ENCODE measurements at places on chromosomes 6 and 20.

- DNase-seq, result peak; percentile 69
These were observed 113.2 kb downstream of the VIP start for GRCh38 chr6:152863618-152864326.

DNA sequence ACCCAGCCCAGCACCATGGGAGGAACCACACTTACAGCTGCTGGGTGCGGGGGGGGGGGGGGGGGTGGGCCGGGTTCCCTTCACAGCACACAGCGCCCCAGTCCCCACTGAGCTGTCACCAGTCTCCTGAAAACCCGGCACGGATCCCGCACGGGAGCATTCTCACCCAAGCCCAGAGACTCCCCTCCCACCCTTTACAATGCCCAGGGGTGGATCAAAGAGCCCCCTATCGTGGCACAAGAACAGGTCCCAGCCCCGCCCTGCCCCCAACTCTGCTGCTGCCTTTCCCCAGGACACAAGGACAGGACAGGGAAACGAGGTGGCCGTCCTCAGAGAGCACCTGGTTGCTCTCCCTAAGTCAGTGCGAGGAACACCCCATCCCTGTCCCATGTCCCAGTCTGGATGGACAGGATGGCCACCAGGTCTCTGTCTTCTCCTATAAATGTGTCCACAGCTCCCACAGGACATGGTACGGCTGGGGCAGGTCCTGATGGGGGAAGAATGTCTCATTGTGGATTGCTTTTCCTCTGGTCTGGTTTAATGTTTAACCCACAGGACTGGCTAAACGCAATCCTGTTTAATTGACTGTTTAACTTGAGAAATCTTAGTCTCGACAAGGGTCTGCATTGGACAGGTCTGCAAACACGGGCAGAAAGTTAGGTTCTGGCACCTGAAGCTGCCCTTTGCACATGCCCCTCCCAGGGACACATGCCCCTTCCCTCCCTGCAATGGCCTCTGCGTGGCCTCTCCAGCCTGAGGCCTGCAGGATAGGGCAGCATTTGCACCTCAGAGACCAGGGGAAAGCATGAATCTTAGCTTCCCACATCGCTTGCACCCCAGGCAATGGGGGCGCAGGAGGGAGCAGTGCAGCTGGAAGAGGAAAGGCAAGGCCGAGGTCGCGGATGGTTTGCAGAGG is 45.3 kb downstream of the DACT2 start:
- DNase-seq, result no peak

GRCh38 chr6:155378276-155378675 is 64.0 kb upstream of the TFB1M start:
- DNase-seq, result no peak

DNA sequence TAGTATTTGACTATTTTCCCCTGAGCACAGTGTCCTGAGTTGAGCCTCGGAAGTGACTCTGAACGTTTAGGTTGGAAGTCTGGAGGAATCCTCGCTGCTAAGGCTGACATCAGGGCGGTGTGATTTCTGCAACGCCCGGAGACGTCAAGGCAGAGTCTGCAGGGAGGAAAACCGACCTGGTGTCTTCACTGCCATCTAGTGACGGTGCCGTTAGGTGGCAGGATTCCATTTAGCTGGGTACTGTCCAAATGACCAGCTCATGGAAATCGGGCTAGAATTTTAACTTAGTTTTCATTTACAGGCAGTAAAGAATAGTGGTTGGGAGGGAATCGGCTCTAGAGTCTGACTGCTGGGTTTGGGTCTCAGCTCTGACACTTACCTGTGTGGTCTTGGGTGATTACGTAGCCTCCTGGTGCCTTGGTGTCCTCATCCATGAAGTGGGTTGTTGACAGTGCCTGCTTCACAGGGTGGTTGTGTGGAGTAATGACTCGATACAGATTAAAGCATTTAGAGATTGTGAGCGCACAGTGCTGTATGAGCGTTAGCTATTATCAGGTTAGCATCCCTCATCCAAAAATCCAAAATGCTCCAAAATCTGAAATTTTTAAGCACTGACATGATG is 35.0 kb downstream of the FOXF2 start:
- no peak for DNase-seq

DNA sequence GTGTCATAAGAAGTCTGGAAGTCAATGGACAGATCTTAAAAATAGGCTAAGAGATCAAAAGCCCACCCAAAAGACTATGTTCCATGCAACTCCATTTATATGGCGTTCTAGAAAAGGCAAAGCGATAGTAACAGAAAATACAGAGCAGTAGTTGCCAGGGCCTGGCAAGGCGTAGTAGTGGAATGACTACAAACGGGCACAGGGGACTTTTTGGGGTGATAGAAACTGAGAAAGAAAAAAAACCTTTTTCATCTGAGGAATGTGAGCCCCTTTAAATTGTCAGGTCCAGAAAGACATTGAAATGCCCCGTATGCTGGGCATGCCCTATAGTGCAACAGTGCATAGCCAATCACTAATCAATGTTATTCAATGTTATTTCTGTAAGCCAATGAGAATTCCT is 47.2 kb upstream of the FAM50B start:
- peak; percentile 56 for DNase-seq

DNA sequence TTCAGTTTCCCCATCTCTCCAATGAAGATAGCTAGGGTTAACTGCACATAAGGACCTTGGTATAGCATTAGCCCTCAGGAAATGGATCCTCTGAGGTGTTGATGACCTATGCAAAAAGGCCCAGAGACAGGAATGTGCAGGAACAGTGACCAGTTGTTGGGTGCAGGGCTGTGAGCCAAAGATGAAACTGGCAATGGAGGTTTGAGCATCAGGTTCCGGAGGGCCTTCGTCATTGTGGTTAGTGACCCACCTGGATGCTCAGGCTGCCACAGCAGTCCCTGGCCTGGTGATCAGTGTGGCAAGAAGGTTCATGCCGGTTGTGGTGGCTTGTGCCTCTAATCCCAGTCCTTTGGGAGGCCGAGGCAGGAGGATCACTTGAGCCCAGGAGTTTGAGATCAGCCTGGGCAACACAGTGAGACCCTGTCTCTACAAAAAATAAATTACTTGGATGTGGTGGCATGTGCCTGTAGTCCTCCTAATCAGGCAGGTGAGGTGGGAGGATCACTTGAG is 43.7 kb downstream of the TM9SF4 start:
- DNase-seq, result no peak

- no peak for DNase-seq
These were observed 1.3 kb upstream of the FOXC1 start for GRCh38 chr6:1608222-1609040.

DNA sequence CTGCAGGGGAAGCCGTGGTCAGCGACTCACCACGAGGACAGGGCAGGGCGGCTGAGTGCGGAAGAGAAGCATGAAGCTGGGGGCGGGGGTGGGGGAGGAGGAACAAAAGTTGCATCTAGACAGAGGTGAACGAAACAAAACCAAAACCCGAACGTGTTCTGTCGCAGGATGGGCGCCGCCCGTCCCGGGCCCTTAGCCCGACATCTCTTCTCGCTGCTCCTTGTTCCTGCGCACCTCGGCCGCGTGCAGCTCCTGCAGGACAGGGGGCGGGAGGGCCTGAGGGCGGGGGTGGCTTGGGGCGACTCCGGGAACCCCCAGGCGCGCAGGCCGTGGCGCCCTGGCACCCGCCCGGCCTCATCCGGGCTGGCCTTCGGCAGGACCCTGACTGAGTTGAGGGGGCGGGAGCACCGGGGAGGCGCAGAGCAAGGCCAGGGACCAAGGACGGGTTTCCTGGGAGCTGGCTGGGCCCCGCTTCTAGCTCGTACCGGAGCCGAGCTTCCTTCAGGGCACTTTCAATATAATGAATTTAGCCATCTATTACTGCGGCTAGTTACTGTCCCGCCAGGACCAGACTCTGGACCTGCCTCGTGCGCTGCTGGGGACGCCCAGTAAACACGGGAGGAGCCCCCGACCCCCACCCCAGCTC is 12.0 kb downstream of the STMN3 start:
- peak; percentile 92 for DNase-seq

GRCh38 chr20:40197691-40198090 is 491.3 kb downstream of the MAFB start:
- no peak for DNase-seq

GRCh38 chr6:45350186-45350710 is 22.1 kb downstream of the RUNX2 start:
- DNase-seq, result no peak

GRCh38 chr6:98579079-98579478 is 255.3 kb upstream of the POU3F2 start:
- no peak for DNase-seq

DNA sequence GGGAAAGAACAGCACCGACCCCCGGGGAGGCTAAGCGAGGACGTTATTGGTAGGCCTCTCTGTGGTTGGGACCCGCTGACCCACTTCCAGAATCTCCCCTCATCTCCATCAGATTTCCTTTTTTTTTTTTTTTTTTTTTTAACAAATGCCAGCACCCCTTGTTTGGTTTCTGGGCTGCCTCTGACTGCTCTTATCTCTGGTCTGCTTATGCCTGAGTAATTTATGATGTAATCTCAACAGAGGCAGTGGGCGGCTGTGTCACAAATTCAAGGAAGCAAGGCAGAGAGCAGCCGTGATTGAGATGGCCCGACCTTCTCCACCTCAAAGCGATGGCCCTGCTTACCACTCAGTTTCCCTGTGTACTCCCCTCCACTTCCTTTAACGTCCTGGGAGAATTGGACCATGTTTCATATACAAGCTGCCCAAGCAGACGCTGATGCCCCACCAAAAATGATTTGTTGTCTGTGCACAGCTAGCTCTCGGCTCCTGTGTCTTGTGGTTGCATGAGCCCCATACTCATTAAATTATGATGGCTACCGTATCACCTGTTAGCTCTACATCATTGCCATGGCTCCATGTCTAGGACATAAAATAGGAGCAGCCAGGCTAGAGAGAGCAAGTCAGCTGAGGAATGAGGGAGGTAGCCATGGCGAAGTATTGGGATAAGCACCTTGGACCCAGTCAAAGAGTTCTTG is 98.1 kb downstream of the ZNF217 start:
- no peak for DNase-seq

DNA sequence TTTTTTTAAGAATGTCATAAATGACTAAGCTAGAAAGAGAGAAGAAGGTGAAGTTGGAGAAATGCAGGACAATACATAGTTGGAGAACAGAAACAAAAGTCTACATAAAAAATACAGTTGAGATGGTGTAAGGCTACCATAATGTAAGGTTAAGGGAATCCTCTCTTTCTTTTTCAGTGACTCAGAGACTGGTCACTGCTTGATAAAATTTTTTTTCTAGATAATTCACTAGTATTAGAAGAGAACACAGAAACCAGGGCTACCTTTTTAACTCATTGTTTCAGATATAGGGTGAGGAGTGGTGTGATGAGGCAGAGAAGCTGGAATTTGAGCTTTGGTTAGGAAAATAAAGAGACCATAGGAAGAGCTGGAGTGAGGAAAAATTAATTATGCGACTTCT is 18.2 kb upstream of the EDN1 start:
- no peak for DNase-seq

GRCh38 chr6:30013291-30013922 is 47.7 kb upstream of the POLR1H start:
- DNase-seq, result peak; percentile 35

DNA sequence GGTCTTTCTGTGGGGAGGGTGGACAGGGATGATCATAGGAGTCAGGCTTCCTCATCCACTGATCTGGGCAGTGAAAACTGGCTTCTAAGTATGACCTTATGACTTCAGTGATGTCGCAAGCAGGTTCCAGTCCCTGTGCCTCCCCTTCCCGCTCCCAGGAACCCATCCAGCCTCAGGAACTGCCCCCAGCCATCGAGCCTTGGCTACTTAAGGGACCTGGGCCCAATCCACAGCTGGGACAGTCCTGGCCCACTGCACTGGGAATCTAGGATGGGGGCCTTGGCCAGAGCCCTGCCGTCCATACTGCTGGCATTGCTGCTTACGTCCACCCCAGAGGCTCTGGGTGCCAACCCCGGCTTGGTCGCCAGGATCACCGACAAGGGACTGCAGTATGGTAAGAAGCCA is at the start of gene LBP:
Gene LBP, plus strand, starts transcription at position 236 of the 405 bp plus-strand sequence. Its CDS starts 35 bp downstream, at position 271.
- no peak for DNase-seq

GRCh38 chr6:130424710-130425109 is 58.9 kb downstream of the TMEM200A start:
- DNase-seq, result no peak
